ENCODE measurements at places on chromosomes 3 and 15.

DNA sequence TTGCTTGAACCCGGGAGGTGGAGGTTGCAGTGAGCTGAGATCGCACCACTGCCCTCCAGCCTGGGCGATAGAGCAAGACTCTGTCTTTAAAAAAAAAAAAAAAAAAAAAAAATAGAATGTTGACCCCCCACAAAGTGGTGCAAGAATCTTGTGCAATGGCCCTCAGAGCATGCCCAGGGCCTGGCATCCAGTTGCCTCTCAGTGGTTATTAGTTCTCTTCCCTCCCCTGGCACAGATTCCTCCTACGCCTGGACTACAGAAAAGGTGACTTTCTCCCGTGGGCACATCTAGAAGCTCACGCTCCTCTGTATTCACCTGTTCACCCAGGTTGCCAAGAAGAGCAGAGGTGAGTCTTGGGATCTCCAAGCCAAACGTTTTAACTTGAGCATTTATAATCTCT lies 36.7 kb downstream of the ACSBG1 start:
- no peak overlapping the region for H3K27ac ChIP-seq
- H3K4me1 ChIP-seq: peaks cover under 1% of the 10 kb centered on the region
- no peak overlapping the region for H3K4me3 ChIP-seq
- no peaks in the 10 kb centered on the region for H3K36me3 ChIP-seq
- no peaks in the 10 kb centered on the region for H3K27me3 ChIP-seq
- no peak for DNase-seq

DNA sequence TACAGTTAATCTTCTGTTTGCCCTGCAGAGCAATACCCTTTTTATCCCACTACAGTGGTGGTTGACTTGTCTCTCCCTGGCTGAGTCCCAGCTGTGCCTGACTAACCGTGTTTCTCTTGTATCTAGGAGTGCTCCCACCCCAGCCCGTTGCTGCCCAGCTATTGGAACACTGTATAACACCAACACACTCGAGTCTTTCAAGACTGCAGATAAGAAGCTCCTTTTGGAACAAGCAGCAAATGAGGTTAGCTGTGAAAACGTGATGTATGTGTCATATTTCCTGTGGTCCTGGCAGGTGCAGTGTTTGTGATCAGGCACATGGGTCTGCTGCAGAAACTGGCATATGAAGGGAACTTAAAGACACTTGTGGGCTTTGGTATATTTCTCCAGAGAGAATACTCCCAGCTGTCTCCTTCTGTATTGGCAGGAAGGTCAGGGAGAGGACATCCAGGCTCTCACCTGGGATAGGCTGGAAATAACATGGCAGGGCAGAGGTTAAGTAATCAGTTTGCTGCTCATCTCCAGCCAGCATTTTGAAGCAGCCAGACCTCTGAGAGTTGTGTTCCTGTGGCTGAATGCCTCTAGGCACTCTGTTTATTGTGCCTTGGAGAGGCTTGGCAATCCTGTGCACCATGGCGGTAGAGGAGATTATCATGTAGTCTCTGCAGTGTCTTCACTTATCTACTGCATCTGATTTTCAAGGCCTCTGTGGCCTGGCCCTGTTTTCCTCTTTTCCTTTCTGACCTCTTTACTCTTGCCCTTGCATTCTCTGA lies 34.8 kb downstream of the ATG7 start:
- peak overlapping the region; percentile 36 for H3K27ac ChIP-seq
- H3K36me3 ChIP-seq: peaks cover 13% of the 10 kb centered on the region
- peaks cover 13% of the 10 kb centered on the region for H3K4me1 ChIP-seq
- no peak for DNase-seq

GRCh38 chr15:49674370-49674769 lies 53.5 kb downstream of the DTWD1 start:
- no peak overlapping the region for H3K4me3 ChIP-seq
- no peaks in the 10 kb centered on the region for H3K4me1 ChIP-seq
- DNase-seq: no peak

DNA sequence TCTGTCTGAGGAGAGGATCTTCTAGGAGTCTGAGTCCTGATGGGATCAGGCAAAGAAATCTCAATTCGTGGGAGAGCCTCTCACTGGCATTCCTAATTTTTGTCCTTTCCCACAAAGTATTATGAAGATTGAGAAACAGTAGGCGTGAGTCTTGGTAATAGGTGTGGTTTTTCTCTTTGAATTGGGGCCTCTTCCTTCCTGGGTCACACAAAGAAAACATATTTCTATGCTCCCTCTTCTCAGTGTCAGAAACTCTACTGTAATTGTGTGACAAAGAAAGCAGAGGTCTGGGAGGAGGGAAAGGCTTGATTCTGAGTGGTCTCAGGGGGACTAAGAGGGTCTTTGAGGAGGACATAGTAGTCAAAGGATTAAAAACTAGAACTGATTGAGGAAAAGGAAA lies 6.0 kb downstream of the GABRR3 start:
- no peak overlapping the region for H3K4me3 ChIP-seq
- H3K36me3 ChIP-seq: no peaks in the 10 kb centered on the region
- no peaks in the 10 kb centered on the region for H3K27me3 ChIP-seq

GRCh38 chr15:78170848-78171773 lies 21.9 kb downstream of the IDH3A start:
- H3K4me1 ChIP-seq: peaks cover 11% of the 10 kb centered on the region
- H3K27me3 ChIP-seq: no peaks in the 10 kb centered on the region
- peak overlapping the region; percentile 56 for H3K27ac ChIP-seq
- H3K36me3 ChIP-seq: peaks cover 20% of the 10 kb centered on the region
- H3K4me3 ChIP-seq: no peak overlapping the region

DNA sequence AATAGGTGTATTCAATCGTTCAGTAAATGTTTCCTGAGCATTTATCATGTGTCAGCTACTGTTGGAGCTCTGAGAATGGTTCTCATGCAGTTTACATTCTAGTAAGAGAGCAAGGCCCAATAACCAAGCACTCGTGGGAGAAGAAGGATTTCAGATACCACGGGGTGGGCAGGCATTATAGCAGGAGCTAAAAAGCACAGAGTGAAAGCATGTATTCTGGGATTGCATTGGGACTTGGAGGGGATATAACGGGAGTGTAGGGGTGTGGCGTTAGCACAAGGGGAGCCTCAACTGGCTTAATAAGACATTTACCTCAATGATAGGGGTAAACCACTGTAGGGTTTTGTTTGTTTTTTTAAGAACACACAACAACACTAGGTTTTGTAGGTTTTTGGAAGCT lies 1.6 kb upstream of the SIAH2 start:
- H3K36me3 ChIP-seq: no peaks in the 10 kb centered on the region
- H3K27me3 ChIP-seq: no peaks in the 10 kb centered on the region
- no peak for DNase-seq
- H3K4me1 ChIP-seq: peaks cover 28% of the 10 kb centered on the region
- peak overlapping the region; percentile 90 for H3K4me3 ChIP-seq

DNA sequence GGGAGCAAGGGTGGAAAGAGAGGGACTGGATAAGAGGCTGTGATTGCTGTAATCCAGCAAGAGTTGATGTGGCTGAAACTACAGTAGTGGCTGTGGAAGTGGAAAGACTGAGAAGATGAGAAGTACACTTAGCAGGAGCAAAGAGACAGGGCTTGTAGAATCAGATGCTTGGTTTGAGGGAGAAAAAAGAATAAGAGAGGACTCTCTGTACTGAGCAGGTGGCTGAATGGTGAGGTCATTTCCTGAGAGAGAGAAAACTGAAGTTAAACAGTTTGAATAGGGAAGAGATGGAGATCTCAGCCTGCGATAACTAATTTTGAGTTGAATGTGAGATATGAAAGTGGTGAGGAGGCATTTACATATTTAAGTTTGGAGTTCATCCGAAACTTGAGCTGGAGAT lies 95.8 kb upstream of the SLC25A36 start:
- peaks cover 2% of the 10 kb centered on the region for H3K27me3 ChIP-seq
- no peak overlapping the region for H3K4me3 ChIP-seq
- no peaks in the 10 kb centered on the region for H3K36me3 ChIP-seq
- no peak overlapping the region for H3K27ac ChIP-seq

DNA sequence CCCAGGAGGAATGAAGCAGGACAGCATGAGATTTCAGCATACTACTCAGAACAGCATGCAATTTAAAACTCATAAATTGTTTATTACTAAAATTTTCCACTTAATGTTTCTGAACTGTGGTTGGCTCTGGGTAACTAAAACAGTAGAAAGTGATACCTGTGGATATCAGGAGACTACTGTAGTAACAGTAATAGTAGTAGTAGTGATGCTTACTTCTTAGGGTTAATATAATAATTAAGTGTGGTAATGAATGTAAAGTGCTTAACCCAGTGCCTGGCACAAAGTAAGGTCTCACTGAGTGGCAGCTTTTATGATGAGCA lies 117.3 kb downstream of the NR1I2 start:
- H3K36me3 ChIP-seq: no peaks in the 10 kb centered on the region
- no peak overlapping the region for H3K4me3 ChIP-seq
- no peaks in the 10 kb centered on the region for H3K4me1 ChIP-seq
- DNase-seq: no peak
- no peak overlapping the region for H3K27ac ChIP-seq

DNA sequence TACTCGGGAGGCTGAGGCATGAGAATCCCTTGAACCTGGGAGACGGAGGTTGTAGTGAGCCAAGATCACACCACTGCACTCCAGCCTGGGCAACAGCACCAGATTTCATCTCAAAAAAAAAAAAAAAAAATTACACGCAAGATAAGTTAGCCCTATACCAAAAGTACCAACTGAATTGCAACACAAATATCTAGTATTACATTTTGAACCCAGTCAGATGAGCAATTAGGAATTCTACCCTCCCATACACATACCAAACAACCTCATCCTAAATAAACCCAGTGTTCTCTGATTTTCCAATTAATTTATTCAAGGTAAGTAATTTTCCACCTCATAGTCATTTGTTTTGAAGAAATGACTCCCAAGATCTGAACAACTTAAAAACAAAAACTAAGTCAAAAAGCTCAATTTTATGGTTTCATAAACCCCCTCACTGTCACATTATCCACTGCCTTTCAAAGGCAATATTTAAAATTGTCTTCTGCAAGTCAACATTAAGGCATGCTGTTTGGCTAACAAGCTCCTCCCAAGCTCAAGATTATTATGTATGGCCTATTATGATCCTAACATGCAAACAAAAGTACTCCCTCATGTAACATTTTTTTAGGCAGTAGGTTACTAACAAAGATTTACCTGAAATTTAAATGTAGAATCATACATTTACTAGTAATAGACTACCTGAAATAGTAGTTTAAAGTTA lies 4.5 kb downstream of the RAF1 start:
- no peak for DNase-seq
- no peaks in the 10 kb centered on the region for H3K27me3 ChIP-seq
- peaks cover 57% of the 10 kb centered on the region for H3K4me1 ChIP-seq
- H3K4me3 ChIP-seq: peak overlapping the region; percentile 28
- H3K36me3 ChIP-seq: no peaks in the 10 kb centered on the region

DNA sequence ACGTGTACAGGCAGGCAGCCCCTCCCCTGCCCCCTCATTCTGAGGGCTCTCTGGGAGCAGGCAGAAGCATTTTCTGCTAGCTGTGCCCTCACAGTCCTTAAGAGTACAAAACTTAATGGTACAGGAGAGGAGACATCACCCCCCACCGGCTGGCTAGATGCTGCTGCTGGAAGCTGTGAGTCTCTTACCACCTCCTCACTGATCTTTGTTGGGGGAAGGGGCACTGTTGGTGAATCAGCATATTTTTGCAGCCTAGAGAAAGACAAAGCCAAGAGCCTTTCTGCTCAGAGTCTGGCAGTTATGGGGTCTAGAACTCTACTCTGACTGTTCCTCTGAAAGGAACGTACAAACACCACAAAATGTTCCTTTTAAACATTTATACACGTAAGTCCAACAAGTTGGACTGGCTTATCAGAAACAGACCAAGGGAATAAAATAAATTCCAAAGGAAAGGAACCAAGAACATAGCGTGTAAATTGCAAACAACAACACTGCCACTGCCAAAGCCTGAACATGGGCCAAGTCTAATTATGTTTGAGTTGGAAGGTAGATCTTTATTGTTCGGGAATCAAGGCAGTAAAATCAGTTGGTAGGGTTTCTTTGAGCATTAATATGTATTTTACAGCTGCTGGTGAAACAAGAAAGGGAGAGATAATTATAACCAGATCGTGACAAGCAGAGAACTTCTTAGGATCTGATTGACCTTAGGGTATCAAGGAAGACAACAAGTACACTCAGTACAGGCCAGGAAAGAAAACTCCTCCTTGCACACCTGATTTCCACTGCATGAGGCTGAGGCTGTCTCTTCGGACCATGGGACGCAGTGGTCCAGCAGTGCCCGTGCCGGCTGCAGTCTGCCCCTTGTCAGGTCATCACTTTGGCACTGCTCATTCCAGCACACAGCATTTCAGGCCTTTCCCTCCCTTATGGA lies 27.4 kb downstream of the CLK3 start:
- no peak overlapping the region for H3K4me3 ChIP-seq
- no peak for DNase-seq
- peaks cover 3% of the 10 kb centered on the region for H3K36me3 ChIP-seq
- peaks cover 27% of the 10 kb centered on the region for H3K4me1 ChIP-seq
- peak overlapping the region; percentile 3 for H3K27ac ChIP-seq

DNA sequence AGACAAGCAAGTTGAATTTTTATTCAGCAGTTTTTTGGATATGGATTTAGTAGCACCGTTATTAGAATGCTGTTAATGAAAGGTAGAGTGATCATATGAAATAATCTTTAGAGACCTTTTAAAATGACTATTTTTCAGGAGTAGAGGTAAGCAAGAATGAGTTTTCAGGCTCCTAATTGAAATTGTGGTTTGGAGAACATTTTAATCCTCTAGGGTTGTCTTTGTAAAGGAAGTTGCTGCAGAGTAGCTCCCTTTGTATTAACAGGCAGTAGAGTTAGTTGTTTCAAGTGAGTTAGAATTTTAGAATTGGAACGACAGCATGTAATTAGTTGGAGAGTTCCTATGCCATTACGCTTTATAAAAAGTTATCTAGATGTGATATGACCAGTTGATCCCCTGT lies 27.2 kb upstream of the EDEM1 start:
- no peaks in the 10 kb centered on the region for H3K36me3 ChIP-seq
- no peak for DNase-seq
- H3K4me1 ChIP-seq: peaks cover 65% of the 10 kb centered on the region
- H3K27ac ChIP-seq: no peak overlapping the region

DNA sequence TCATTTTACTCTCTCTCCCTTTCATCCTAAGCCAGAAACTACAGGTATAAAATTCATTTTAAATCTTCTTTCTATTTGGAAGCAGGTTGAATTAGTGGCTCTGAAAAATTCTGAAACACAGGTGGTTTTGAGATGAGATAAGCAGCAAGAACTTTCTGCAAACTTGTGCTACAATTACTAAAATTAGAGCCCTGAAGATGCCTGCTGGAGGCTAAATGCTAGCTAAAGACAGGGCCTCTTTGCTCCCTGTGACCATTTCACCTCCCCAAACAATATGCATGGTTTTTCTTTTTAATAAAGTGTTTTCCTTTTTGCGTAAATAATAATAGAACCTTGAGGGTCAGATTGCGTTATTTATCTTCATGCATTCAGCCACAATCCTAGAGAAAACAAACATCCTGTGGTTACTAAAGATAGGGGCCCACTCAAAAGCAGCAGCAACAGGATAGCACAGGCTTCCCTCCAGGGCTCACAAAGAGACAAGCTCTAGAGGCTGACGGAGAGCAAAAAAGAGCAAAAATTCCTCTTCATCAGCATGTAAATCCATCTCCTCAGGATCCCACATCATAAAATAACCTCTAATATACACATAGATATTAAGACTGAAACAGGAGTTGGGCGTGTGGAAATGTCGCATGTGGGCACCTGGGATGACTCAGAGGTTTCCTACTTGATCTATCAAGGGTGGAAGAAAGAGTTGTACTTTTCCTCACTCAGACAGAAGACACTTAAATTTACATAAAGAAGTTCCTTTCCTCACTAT lies 26.5 kb upstream of the CP start:
- H3K4me3 ChIP-seq: no peak overlapping the region
- no peaks in the 10 kb centered on the region for H3K27me3 ChIP-seq
- H3K36me3 ChIP-seq: no peaks in the 10 kb centered on the region
- no peak overlapping the region for H3K27ac ChIP-seq
- DNase-seq: no peak
- H3K4me1 ChIP-seq: peaks cover 6% of the 10 kb centered on the region
